Suprapubic skin (tissue), 4 donors: ENCODE measurements at places on chromosomes 2 and 18. TPM values are rescaled to one million over a fixed set of nuclear protein-coding genes. Genes with fewer than 3 reads are reported as not detected.
A peak's percentile ranks its signal among the peaks of the same experiment; 100 is the strongest.

DNA sequence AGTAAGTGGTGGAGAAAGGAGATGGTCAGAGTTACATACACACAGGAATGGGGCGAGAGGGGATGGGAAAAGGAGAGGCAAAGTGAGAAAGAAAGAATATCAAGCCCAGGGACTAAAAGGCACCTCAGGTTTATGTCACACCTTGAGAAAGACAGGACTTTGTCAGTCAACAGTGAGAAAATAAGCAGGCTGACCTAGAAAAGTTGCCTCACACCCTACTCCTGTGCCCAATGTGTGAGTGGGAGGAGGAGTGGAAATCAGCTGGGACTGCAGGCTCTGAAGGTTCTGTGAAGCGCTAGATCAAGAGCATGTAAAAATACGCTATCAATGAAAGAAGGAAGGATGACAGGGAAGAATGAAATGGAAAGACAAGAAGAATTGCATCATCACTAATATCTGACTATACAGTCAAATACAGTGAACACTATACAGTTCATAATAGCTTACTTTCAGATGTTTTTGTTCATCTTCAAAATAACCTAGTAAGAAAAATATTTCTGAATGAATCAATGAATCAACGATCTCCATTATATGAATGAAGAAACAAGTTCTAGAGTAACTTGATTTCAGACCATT, 10.7 kb downstream of the VPS54 start:
- H3K4me1 ChIP-seq, result peaks cover 7% of the 10 kb centered on the region
- no peaks in the 10 kb centered on the region for H3K27me3 ChIP-seq
- no peak overlapping the region for H3K27ac ChIP-seq
- no peak overlapping the region for H3K4me3 ChIP-seq

DNA sequence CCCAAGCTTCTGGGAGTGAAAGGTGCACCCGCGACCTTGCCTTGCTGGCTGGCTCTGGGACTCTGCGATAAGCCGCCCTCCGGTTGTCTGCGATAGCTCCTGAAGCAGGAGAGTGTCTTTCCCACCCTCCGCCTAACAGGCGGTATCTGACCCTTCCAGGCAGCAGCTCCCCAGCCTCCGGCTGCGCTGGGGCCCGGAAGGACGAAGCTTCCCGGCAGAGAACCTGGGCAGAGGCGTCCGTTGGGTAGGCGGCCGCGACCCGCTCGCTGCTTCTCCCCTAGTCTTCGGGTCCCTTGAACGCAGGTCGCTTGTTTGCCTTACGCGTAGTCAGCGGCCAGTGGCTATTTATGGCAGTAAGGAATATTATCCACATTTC, 446 bp upstream of the RHBDD1 start:
- peak overlapping the region; percentile 99 for H3K27ac ChIP-seq
- peaks cover 30% of the 10 kb centered on the region for H3K4me1 ChIP-seq
- DNase-seq, result peak; percentile 75
- peak overlapping the region; percentile 81 for H3K4me3 ChIP-seq

Gene G6PC2
- not detected for total RNA-seq

DNA sequence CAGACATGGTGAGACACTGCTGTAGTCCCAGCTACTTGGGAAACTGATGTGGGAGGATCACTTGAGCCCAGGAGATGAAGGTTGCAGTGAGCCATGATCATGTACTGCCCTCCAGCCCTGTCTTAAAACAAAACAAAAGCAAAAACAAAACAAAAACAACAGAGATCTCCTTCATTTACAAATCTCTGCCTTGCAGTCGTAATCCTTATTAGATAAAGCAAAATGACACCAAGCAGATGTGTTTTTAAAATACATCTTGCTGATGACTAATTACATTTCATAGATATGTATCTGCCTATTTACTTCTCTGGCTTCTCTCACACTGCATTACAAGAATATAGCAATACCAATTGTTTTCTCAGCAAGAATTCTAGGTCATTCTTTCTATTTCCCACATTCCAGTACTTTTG, 22.8 kb downstream of the NFE2L2 start:
- peak overlapping the region; percentile 92 for H3K27ac ChIP-seq
- peak overlapping the region; percentile 24 for H3K4me3 ChIP-seq
- H3K27me3 ChIP-seq, result no peaks in the 10 kb centered on the region
- no peaks in the 10 kb centered on the region for H3K36me3 ChIP-seq

Gene HOXD12
- total RNA-seq, result not detected

GRCh38 chr2:215068399-215068798, 70.0 kb downstream of the ABCA12 start:
- H3K36me3 ChIP-seq, result no peaks in the 10 kb centered on the region
- H3K27me3 ChIP-seq, result no peaks in the 10 kb centered on the region
- H3K27ac ChIP-seq, result no peak overlapping the region
- H3K4me3 ChIP-seq, result no peak overlapping the region

- no peak overlapping the region for H3K27ac ChIP-seq
- H3K4me3 ChIP-seq, result no peak overlapping the region
- peaks cover 11% of the 10 kb centered on the region for H3K4me1 ChIP-seq
- DNase-seq, result no peak
- no peaks in the 10 kb centered on the region for H3K27me3 ChIP-seq
Measured at GRCh38 chr2:128756365-128756717, 437.7 kb upstream of the HS6ST1 start.

DNA sequence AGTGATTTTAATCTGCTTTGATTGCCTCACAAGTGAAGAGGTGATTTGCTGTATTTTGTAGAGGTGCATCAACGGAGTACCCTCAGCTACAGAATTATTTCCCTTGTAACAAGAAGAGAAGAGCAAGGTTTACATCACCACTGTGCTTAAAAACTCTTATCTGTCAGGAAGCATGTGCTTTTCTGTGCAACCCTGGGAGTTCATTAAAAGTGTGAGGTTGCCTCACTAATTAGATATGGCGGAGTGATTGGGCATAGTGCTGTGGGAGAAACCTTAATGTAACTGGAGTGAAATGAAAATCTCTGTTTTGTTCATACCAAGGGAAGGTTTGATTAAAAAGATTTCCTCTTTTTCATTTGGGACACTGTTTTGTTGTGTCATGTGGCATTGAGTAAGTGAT, 544.7 kb downstream of the PARD3B start:
- H3K4me3 ChIP-seq, result no peak overlapping the region
- H3K36me3 ChIP-seq, result no peaks in the 10 kb centered on the region
- no peaks in the 10 kb centered on the region for H3K27me3 ChIP-seq
- no peak overlapping the region for H3K27ac ChIP-seq
- DNase-seq, result no peak

GRCh38 chr18:8742387-8743361, 37.3 kb downstream of the MTCL1 start:
- peaks cover 5% of the 10 kb centered on the region for H3K4me1 ChIP-seq
- no peaks in the 10 kb centered on the region for H3K27me3 ChIP-seq
- no peak overlapping the region for H3K27ac ChIP-seq
- no peak overlapping the region for H3K4me3 ChIP-seq

DNA sequence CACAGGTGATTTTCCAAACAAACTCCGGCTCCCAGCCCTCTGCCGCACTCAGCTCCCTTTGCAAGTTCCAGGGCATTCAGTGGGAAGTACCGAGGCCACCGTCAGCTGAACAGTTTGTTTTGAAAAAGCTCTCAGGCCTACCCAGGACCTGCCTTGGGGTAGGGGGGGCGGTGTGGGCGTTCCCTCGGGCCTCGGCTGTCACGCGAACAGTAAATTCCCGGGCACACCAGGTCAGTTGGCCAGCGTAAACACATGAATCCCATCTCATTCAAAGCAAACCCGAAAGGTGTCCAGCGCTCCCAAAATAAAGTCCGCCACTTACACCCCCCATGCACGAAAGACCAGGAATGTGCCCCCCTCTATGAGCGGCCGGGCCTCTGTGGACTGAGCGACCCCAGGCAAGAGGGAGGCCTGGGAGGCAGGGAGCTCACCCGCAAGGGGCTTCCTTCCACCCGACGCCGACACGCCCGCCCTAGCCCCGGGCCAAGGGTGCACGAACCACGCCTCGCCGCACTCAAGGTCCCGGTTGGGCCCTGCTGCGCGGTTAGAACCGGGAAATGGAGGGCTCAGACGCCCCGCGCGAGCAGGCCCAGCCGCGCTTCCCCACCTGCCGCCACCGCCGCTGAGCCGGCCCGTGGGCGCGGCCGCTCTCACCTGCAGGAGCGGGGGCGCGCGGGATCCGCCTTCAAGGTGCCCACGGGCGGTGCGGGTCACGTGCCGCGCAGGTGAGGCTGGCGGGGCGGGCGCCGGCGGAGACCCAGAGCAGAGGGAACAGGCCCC, at the start of gene WDSUB1:
TSS of gene WDSUB1 (minus strand) at position 775 of the 780 bp plus-strand sequence. CDS start 3,634 bp downstream, outside the sequence.
- H3K27me3 ChIP-seq, result no peaks in the 10 kb centered on the region
- peak within 1 kb of the TSS; percentile 81 for H3K4me3 ChIP-seq
- peak; percentile 86 for DNase-seq
- H3K36me3 ChIP-seq, result peaks cover 8% of the 10 kb centered on the region
- H3K27ac ChIP-seq, result peak within 1 kb of the TSS; percentile 93

- H3K27me3 ChIP-seq, result no peaks in the 10 kb centered on the region
- H3K4me1 ChIP-seq, result no peaks in the 10 kb centered on the region
- no peaks in the 10 kb centered on the region for H3K36me3 ChIP-seq
- no peak overlapping the region for H3K4me3 ChIP-seq
- no peak overlapping the region for H3K27ac ChIP-seq
Measured at GRCh38 chr18:45232061-45232460, 383.2 kb upstream of the SLC14A2 start.

GRCh38 chr2:101238930-101239759, 13.5 kb upstream of the CNOT11 start:
- no peak overlapping the region for H3K4me3 ChIP-seq
- no peak overlapping the region for H3K27ac ChIP-seq
- peaks cover 4% of the 10 kb centered on the region for H3K4me1 ChIP-seq
- no peak for DNase-seq

DNA sequence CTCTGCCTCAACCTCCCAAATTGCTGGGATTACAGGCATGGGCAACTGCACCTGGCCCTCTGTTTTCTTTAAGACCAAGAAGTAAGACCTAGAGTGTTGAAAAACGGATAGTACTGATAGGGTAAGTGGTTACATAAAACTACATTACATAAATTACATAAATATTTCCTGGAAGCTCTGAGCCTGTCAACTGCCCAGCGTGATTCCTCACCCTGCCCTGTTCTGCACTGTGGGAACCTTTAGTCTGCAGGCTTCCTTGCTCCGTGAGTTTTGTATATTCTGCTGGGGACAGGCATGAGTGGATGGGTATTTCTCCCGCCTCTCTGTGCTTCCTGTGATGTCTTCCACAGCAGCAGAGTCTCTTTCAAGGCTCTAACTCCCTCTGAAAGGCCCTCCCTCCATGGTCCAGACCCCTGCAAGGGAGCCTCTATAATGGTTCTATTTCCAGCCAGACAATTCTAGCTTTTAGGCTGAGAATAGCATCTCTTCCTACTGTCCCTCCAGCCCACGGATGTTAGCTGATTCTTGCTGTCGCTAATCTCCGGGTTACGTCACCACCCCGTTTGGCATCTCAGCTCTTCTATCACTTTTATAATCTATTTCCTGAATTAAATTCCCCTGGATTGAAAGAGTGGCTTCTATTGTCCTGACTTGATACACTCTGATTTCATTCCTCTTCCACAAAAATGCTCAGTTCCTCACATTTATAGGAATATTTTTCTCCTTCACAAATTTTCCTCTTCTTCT, 49.5 kb upstream of the PLEKHM3 start:
- H3K27me3 ChIP-seq, result peaks cover 7% of the 10 kb centered on the region
- H3K27ac ChIP-seq, result no peak overlapping the region
- no peaks in the 10 kb centered on the region for H3K36me3 ChIP-seq
- H3K4me1 ChIP-seq, result no peaks in the 10 kb centered on the region

Gene GPR75
- total RNA-seq, result 4.5 TPM

- H3K4me3 ChIP-seq, result no peak overlapping the region
- no peak for DNase-seq
- no peak overlapping the region for H3K27ac ChIP-seq
- H3K4me1 ChIP-seq, result peaks cover 12% of the 10 kb centered on the region
- H3K27me3 ChIP-seq, result no peaks in the 10 kb centered on the region
Measured at GRCh38 chr18:31061945-31062344, 19.4 kb upstream of the DSC3 start.

- peaks cover 18% of the 10 kb centered on the region for H3K27me3 ChIP-seq
- no peaks in the 10 kb centered on the region for H3K36me3 ChIP-seq
- no peak for DNase-seq
- no peaks in the 10 kb centered on the region for H3K4me1 ChIP-seq
- no peak overlapping the region for H3K4me3 ChIP-seq
Measured at GRCh38 chr2:175684466-175684865, 317.6 kb downstream of the LNPK start.

- no peaks in the 10 kb centered on the region for H3K36me3 ChIP-seq
- H3K4me1 ChIP-seq, result no peaks in the 10 kb centered on the region
- H3K27me3 ChIP-seq, result no peaks in the 10 kb centered on the region
- H3K4me3 ChIP-seq, result no peak overlapping the region
- no peak overlapping the region for H3K27ac ChIP-seq
Measured at GRCh38 chr2:191521608-191522208, 156.2 kb upstream of the NABP1 start.

GRCh38 chr2:115294999-115295398, 852.6 kb downstream of the DPP10 start:
- H3K4me1 ChIP-seq, result no peaks in the 10 kb centered on the region
- no peak for DNase-seq
- H3K4me3 ChIP-seq, result no peak overlapping the region
- no peaks in the 10 kb centered on the region for H3K36me3 ChIP-seq

DNA sequence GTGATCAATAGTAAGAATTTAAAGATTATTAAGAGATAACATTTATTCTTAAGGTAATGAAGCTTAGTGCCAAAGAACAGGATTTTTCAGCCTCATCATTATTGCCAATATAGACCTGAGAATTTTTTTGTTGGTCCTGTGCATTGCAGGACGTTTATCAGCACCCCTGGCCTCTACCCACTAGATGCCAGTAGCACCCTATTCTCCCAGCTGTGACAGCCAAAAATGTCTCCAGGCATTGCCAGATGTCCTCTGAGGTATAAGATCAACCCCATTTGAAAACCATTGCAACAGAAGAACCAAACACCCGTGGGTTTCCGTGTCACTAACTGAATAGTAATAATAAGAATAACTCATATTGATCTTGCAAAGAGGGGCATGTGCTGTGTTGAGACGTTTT, 700.0 kb upstream of the SOX11 start:
- no peak for DNase-seq
- no peak overlapping the region for H3K4me3 ChIP-seq
- H3K27me3 ChIP-seq, result no peaks in the 10 kb centered on the region
- H3K36me3 ChIP-seq, result no peaks in the 10 kb centered on the region

Gene NAT8
- not detected for total RNA-seq

DNA sequence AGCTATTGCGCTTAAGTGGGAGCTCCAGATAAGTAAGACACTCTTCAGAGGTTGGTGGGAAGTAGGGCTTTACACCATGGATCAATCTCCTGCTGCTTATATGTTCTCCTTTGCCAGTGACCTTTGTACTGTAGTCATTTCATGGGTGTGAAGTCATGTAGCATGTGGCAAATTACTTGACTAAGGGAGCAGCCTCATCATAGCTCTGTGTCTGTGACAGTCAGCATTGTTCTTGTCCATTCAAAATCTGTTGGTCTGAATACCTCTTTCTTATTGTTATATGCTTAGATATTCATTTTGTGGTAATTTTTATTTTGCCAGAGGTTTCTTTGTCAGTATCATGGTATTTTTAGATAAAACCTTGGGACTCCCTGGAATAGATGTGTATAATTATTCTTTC, 18.2 kb downstream of the SLC4A1AP start:
- H3K4me3 ChIP-seq, result no peak overlapping the region
- peaks cover 18% of the 10 kb centered on the region for H3K4me1 ChIP-seq
- H3K36me3 ChIP-seq, result peaks cover 74% of the 10 kb centered on the region
- H3K27ac ChIP-seq, result peak overlapping the region; percentile 68
- H3K27me3 ChIP-seq, result no peaks in the 10 kb centered on the region
- DNase-seq, result no peak

GRCh38 chr2:16626497-16626896, 39.1 kb downstream of the CYRIA start:
- H3K4me3 ChIP-seq, result no peak overlapping the region
- no peaks in the 10 kb centered on the region for H3K27me3 ChIP-seq
- peaks cover 38% of the 10 kb centered on the region for H3K4me1 ChIP-seq
- no peaks in the 10 kb centered on the region for H3K36me3 ChIP-seq
- no peak for DNase-seq

GRCh38 chr2:189465076-189465475, 23.8 kb downstream of the WDR75 start:
- no peak overlapping the region for H3K4me3 ChIP-seq
- no peaks in the 10 kb centered on the region for H3K27me3 ChIP-seq

Gene LHCGR
- not detected for total RNA-seq

Gene CRYGD
- not detected for total RNA-seq
